Fibroblast of skin of abdomen (primary cell): ENCODE measurements at places on chromosomes 7 and 10.

- DNase-seq, result peak; percentile 5
These were observed 510.1 kb downstream of the ARL4A start for GRCh38 chr7:13197501-13197900.

DNA sequence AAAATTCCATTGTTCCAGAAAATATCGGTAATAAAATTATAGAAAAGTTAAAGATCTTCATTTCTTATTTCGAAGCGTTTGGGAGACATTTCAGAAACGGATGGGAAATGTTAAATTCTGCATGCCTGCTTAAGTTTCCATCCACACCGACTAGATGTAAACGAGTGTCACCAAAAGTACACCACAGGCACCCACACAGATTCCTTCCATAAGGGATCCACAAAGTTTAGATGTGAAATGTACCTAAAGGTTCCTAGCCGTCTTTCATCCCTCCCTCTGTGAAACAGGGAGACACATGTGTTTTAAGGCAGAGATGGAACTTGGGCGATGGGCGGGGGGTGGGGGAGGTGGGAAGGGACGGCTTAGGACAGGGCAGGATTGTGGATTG lies 621 bp upstream of the CAV1 start:
- no peak for DNase-seq

DNA sequence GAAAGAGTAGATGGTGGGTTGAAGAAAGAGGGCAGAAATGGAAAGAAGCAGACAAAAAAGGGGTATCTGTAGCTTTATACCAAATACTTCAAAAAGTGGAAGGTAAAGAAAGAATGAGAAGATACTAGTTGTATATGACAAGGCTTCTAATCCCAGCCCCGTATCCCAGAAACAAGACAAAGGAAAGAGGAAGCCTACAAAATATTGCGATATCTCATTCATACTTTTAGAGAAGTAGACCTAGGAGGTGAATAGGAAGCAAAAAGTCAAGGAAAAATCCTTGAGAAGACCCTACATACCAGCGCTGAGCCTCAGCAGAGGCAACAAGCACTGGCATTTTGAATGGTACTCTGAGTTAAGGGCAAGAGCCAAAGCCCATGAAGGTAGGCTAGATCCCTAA lies 26.6 kb downstream of the PHTF2 start:
- no peak for DNase-seq

DNA sequence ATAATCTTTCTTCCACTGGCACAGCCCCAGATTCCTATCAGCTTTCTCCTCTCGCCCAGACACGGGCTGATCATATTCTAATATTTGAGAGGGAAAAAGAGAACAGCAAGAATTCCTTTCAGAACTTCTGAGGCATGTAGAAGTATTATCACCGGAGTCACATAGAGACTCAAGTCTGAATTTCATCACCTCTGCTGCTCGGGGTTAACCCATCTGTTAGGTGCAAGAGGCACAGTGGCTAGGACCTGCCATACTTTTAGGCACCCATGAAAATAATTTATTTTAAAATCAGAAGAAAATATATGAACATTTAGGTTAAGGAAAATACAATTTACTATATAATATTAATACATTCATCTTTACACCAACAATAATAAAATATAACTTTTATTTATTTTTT lies 21.0 kb downstream of the PANK1 start:
- no peak for DNase-seq

- no peak for DNase-seq
These were observed 91.0 kb upstream of the LANCL2 start for GRCh38 chr7:55274156-55274555.

DNA sequence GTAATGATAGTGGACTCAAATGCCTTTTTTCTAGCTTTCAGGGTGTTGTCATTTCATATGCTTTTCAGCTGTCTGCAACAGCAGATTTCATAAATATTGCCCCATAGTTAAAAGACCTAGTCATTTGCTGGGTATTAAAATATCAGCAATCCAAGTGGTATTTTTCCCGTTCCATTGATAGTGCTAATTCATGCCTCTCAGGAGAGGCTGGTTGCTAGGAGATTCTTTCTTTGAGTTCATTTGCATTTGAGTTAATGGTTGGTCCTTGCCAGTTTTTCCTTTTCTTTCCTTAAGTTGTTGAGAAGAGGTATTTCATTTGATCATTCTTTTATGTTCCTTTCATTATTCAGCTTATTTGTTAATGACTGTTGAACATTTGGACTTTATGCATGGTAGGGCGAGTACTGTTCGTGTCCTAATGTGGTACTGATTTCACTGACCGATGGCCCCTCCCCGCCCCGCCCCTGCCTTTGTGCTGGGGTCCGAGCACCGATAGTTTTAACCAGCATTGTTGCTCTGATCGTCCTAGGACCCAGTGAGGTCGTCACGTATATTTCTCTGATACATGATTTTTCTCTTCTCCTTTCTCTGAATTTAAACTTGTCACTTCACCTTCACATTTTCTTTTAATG lies 128.6 kb downstream of the CCNY start:
- peak; percentile 47 for DNase-seq

DNA sequence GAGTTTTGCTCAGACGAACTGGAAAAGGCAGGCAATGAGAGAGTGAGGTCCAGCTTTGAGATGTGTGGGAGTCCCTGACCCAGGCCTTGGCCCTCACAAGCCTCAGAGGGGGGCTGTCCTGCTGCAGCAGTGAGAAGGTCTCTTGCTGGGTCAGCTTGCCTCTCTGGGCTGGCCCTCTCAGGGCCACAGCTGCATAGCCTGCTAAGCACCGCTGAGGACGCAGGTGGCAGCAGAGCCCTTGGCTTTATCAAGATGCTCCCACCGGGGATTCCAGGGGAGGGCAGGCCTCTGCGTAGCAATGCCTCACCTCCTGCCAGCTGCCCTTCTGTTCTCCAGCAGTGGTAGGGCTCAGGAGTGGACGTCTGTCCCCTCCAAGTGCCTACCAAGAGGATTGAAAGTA lies 128.7 kb downstream of the COBL start:
- DNase-seq, result no peak

- no peak for DNase-seq
These were observed 13.7 kb downstream of the INPP5A start for GRCh38 chr10:132551093-132551807.

GRCh38 chr7:143929224-143929920 lies 5.7 kb upstream of the OR2F2 start:
- DNase-seq, result no peak

DNA sequence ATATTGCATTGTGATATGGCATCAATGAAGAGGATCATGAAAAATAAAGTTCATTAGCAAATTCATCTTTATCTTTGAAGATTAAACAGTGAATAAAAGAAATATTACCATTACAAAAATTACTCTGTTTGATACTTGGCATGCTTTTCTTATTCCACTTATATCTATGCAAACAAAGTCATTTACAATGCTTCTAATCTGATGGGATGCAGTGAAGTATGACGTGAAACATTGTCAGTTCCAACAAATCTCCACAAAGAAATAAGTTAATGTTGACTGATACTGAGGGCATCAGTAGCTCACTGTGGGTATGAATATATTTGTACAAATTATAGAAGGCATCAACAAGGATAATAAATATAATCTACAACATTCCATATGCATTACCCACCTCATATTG lies 672.8 kb upstream of the POT1 start:
- no peak for DNase-seq

GRCh38 chr7:108136191-108136688 lies 6.1 kb upstream of the LAMB4 start:
- DNase-seq, result no peak

- DNase-seq, result no peak
These were observed 13.6 kb downstream of the ZC3HAV1L start for GRCh38 chr7:139022286-139022685.

DNA sequence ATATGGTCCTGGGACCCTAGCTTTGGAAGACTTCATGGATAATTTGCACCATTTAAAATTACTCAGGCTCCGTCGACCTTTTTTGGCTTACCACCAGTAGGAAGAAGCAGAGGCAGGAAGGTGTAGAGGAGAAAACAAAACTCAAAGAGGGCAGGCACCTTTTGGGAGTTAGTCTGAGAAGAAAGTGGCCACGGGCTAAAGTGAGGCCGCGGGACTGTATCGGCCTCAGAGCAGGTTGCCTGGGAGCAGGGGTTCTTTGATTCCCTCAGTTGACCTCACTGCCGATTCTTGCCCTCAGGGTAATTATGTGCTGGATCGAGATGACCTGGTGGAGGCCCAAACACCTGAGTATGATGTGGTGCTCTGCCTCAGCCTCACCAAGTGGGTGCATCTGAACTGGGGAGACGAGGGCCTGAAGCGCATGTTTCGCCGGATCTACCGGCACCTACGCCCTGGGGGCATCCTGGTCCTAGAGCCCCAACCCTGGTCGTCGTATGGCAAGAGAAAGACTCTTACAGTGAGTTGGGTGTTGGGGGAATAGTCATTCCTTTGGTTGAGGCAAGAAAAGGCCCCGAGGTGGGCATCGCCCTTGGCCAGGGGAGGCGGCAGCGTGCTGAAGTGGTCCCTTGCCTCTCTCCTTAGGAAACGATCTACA lies 3.1 kb downstream of the MEPCE start:
- DNase-seq, result no peak

- peak; percentile 13 for DNase-seq
These were observed 222.1 kb downstream of the ARHGAP12 start for GRCh38 chr10:31706464-31707092.

GRCh38 chr10:804787-805619 lies 115.5 kb upstream of the DIP2C start:
- no peak for DNase-seq

DNA sequence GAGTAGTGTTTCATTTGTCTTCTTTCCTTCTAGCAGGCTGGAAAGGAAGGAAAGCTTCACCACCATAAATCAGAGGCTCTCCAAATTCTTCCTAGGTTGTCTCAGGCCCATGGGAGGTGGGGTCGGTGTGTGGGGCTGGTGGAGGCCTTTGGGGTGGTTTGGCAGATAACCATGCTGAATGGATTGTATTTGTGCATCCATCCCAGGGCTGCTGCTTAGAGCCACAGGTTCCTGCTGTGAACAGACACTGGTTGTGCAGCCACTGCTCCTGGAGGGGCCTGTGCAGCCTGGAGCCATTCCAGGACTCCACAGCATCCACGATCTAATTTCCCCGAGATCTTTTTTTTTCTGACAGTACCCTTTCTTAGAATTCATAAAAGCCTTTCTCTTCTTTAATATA lies 741.8 kb downstream of the SUGCT start:
- DNase-seq, result no peak

- no peak for DNase-seq
These were observed 104.7 kb upstream of the PCBD1 start for GRCh38 chr10:70993051-70993450.

GRCh38 chr7:10998996-10999757 lies 25.5 kb downstream of the PHF14 start:
- no peak for DNase-seq

DNA sequence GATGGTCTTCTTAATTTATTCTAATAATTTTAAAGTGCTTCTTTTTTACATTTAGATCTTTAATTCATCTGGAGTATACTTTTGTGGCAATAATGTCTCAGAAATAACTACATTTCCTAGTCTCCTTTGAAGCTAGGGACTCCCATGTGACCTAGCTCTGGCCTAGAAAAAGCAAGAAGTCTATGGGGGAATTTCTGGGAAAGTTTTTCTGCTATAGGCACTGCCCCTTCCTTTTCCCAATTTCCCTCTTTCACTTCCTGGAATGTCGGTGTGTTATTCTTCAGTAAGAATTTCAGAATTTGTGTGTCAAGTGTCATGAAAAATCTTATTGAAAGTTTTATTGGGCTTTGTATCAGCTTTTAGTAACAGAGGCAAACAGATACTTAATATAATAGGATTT lies 94.6 kb upstream of the LRRC4 start:
- no peak for DNase-seq

GRCh38 chr10:96411716-96412320 lies 53.0 kb upstream of the OPALIN start:
- DNase-seq, result no peak

- no peak for DNase-seq
These were observed 125.2 kb upstream of the STEAP4 start for GRCh38 chr7:88431882-88432281.

DNA sequence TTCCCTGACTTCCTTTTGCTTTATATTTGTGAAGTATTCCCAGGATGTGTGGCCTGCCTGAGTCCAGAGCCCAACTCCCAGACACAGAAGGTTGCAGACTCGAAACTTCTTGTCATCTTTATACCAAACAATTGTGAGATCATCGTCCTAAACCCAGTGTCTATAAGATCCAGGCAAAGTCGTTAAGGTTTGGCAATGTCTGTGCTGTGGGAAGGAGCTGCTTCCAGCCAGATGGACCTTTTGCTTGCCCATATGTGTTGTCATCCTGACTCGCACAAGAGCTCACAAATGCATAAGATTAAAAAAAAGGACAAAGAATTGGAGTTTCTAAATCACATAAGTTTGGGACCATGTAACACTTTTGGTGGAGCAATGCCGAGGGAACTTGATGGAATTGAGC lies 37.0 kb downstream of the WNT2 start:
- DNase-seq, result peak; percentile 37

DNA sequence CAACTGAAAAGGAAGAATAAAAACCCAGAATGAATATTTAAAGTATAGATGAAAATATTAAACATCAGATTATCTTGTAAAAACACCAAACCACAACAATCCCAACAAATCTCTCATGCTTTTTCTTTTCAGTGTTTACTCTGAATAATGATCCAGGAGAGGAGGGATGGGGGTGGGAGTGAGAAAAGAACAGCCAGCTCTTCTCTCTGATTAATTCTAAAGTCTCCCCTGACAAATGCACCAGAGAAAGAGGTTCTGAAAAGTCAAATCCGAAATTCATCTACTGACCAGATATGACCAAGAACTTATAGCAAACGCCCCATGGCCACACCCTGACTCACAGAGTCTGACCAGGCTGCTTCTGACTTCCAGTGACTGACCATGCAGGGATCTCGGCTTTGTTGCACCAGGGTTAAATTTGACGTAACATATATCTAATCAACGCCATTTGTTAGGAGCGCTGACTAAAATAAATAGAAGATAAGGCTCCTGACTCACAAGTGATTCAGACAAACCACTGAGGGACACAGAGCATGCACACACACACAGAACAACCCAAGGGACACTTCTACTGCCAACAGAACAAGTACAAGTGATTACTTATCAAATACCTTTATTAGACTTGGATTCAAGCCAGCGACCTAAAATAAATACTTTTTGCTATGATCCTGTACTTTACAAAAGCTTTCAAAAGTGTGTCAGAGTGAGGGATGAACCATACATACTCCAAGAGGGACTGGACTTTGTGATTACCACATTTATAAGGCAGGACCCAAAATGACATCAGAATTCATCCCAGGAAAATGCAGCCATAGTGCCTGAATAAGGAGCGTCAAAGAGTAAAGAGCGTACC lies 9.3 kb upstream of the SPOCK2 start:
- DNase-seq, result peak; percentile 81

- DNase-seq, result no peak
These were observed 221.6 kb upstream of the NRP1 start for GRCh38 chr10:33556103-33556502.

GRCh38 chr10:77744245-77744644 lies 106.6 kb upstream of the KCNMA1 start:
- no peak for DNase-seq

GRCh38 chr7:2072042-2072441 lies 160.7 kb downstream of the MAD1L1 start:
- DNase-seq, result no peak

- no peak for DNase-seq
These were observed 88.8 kb upstream of the KIF5B start for GRCh38 chr10:32144817-32145688.

GRCh38 chr10:26780793-26781601 lies 79.8 kb downstream of the ABI1 start:
- DNase-seq, result peak; percentile 90
